ENCODE measurements at places on chromosomes 6 and 20.

- no peak for DNase-seq
Measured at GRCh38 chr20:63657260-63657936, 714 bp upstream of the RTEL1 start.

DNA sequence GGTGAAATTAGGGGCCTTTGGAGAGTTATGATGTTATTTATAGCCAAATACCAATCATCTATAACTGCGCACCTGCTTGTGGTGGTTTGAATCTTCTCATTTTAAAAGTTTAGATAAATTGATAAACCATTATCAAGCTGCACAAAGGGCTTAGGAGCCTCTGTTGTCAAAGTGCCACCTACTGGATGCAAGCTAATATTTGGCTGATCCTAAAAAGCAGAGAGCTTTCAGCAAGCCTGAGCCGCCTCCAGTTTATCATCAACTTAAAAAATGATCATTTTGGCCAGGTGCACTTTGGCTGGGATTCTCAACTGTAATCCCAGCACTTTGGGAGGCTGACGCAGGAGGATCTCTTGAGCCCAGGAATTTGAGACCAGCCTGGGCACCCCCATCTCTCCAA lies 58.5 kb upstream of the ATXN1 start:
- DNase-seq: no peak

DNA sequence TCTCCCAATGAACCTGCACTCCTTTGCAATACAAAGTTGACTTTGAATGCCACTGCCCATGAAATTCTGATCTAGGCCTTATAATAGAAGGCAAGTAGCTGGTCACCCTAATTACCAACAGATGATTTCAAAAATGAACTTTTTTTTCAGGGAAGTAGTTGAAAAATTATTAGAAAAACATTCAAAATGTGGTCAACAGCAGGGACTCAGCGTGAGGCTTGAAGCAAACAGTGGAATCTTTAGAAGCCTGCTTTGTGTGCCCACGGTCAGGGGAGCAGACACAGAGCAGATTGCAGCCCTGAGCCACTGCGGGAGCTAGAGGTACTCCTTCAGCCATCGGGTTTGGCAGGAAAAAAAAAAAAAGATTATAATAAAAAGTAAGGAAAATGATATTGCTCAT lies 87.1 kb upstream of the HEY2 start:
- DNase-seq: no peak

DNA sequence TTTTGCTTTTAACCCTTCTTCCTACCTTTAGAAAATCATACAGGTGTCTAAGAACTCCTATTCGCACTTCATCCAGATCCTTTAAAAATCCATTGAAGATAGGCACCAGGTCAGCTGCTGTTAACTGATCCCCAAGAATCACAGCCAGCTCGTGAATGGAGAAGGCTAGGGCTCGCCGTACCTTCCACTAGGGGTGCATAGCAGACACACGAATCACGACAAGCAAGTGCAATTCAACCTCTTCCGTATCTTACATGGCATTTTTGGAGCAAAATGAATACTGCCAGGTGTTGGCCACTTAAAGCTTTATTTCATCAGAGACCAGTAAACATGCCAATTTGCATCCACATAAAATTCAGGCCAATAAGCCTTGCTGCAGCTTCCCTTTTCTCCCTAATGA lies 10.8 kb upstream of the ANKRD60 start:
- DNase-seq: no peak

- no peak for DNase-seq
Measured at GRCh38 chr20:16284385-16285100, 288.7 kb downstream of the KIF16B start.

- DNase-seq: no peak
Measured at GRCh38 chr6:42049116-42049809, 1.1 kb upstream of the TAF8 start.

DNA sequence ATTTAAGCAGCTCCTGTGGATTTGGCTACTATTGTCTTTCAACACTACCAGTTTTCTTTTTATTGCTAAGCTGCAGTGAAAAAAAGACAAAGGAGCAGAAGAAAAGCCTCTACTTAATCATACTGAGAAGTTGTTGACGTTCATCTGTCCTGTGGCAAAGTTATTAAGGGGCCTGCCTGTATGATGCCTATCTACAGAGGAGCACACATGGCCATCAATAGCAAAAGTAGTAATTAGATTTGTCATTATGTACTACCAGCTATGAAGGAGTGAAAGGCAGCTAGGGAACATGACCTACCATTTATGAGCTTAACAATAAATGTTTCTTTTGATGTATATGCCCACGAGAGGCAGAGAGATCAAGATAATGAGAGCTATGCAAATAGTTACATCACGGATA lies 620.9 kb downstream of the PHF3 start:
- DNase-seq: no peak

DNA sequence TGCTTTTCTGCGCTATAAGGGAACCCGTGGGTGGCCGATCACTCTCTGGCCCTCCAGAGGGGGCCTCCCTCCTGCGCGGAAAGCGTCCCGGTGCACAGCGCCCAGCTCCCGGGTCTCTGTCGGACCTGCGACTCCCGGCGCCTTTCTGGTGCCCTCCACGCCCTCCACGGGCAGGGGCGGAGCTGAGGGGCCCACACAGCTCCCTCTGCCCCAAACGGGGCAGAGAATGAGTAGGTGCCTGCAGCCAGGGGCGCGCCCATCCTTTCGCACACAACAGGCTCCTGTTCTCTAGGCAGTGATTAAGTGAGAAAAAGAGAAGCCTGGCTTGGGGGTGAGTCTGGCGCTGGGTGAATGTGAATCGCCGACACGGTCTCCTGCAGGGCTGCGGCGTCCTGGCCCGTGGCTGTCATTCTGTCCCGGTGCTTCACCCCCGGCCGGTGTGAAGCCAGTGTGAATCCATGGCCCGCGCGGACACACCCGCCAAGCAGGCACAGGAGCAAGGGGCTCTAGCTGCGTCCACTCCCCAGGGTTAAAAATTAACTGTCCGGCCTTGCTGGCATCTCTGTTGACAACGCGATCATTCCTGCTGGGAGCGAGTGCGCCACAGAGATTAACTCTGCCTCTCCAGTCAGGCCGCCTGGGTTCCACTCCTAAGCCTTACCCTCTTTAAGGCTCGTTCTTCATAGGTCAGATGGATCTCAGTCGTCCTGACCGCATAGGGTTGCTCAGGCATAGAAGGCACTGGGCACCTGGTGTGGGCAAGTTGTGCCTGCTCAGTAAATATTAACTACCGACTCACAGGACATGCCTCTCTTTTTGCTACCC lies 88.8 kb downstream of the PCSK2 start:
- no peak for DNase-seq

- DNase-seq: no peak
Measured at GRCh38 chr20:63821811-63822210, 9.3 kb downstream of the ZBTB46 start.

GRCh38 chr20:51978070-51978501 lies 175.8 kb upstream of the SALL4 start:
- no peak for DNase-seq

DNA sequence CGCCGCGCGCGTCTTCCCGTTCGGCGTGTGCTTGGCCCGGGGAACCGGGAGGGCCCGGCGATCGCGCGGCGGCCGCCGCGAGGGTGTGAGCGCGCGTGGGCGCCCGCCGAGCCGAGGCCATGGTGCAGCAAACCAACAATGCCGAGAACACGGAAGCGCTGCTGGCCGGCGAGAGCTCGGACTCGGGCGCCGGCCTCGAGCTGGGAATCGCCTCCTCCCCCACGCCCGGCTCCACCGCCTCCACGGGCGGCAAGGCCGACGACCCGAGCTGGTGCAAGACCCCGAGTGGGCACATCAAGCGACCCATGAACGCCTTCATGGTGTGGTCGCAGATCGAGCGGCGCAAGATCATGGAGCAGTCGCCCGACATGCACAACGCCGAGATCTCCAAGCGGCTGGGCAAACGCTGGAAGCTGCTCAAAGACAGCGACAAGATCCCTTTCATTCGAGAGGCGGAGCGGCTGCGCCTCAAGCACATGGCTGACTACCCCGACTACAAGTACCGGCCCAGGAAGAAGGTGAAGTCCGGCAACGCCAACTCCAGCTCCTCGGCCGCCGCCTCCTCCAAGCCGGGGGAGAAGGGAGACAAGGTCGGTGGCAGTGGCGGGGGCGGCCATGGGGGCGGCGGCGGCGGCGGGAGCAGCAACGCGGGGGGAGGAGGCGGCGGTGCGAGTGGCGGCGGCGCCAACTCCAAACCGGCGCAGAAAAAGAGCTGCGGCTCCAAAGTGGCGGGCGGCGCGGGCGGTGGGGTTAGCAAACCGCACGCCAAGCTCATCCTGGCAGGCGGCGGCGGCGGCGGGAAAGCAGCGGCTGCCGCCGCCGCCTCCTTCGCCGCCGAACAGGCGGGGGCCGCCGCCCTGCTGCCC lies 1.1 kb downstream of the SOX4 start:
- no peak for DNase-seq

- DNase-seq: no peak
Measured at GRCh38 chr6:157528931-157529653, 148.1 kb downstream of the ZDHHC14 start.

- DNase-seq: no peak
Measured at GRCh38 chr6:7085911-7086310, 21.9 kb upstream of the RREB1 start.

Measured in esophagus squamous epithelium (tissue), 5 donors.